ENCODE measurements at places on chromosomes 7 and 10. TPM values are rescaled to one million over a fixed set of nuclear protein-coding genes. Genes with fewer than 3 reads are reported as not detected.

DNA sequence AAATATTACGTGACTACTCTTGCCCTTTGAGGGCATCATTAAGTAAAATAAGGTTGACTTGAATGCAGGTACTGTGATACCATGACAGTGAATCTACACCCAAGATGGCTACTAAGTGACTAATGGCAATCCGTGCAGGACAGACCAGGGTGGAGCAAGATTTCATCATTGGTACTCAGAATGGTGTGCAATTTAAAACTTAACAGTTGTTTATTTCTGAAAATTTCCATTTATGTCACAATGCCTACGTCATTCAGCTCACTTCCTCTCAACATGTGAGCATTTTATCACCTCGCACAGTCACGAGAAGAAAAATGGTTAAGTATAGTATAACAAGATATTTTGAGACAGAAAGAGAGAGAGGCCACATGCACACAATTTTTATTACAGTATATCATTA, 50.3 kb upstream of the MET start:
- no peak for DNase-seq

MCM10 gene
- 4.8 TPM for total RNA-seq

DNA sequence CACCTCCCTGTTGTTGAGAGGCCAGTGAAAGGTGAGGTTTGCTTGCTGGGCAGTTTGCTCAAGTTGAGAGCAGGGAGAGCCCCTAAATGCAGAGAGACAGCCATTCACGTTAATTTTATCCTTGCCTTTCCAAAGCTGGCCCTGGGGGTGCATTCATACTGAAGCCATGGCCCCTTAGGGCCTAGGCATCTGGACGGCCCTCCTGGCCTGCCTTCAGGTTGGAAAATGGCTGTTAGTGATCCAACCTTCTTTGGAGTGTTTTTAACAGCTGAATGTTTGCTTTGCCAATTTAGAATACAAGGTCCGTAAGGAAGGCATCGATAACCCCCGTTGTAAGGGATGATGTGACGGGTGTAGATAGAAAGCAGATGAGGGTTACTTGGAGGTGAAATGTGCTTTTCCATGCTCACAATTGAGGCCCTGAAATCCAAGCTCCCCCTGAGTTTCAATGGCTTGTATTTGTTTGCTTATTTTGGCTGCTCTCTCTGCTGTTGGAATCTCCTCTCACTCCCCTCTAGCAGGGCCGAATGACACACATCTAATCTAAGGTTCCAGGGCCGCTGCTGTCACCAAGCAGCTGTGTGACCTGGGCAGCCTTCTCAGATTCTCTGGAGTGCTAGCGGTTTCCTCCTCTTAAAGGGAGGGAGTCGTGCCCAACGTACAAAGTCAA, 171.6 kb upstream of the MKI67 start:
- peak; percentile 27 for DNase-seq

GIMAP2 gene
- not detected for total RNA-seq

OGA gene
- total RNA-seq = 98.1 TPM

ITPRID1 gene
- not detected for total RNA-seq

DNA sequence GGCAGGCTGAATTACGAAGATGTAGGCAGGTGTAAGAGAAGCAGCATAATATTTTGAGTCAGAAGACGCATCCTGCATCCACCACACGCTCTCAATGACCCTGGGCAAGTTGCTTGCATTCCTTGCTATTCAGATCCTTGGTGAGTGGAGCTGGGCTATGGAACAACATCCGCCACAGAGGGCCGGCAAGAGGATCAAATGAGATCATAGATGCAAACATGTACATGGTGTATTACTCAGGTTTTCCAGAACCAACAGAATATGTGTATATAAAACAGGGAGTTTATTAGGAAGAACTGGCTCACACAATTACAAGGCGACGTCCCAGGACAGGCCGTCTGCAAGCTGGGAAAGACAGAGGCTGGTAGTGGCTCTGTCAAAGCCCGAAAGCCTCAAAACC, 51.5 kb downstream of the ADAM12 start:
- DNase-seq = no peak

OR2A7 gene
- total RNA-seq = not detected

NCOA4 gene
- total RNA-seq = 292 TPM

PPIF gene
- total RNA-seq = 86.6 TPM

ZNF398 gene
- total RNA-seq = 22.1 TPM

- DNase-seq = peak; percentile 90
Observed at GRCh38 chr10:5291501-5292195, 73.1 kb upstream of the UCN3 start.

DNA sequence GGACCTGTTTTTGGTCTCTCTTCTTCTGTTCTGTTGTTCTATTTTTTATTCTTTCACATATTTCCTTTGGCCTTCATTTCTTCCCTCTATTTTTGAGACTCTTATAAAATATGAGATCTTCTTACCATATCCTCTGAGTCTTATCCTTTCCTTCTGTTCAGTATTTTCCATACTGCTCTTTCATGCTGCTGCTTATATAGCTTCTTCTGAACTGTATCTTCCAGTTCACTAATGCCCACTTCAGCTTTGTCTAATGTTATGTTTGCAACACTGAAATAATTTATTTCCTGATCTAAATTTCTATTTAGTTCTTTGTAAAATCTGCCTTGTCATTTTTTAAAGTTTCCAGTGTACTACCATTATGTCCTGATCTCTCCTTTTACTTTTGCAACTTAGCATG, 12.8 kb downstream of the TMEM168 start:
- DNase-seq = no peak

FEZF1 gene
- not detected for total RNA-seq

MEOX2 gene
- total RNA-seq = 0.25 TPM

GRCh38 chr7:42734568-42734967, 177.3 kb downstream of the C7orf25 start:
- no peak for DNase-seq

GIMAP4 gene
- total RNA-seq = 0.24 TPM

GRCh38 chr7:73894733-73895551, 34.0 kb downstream of the TMEM270 start:
- peak; percentile 72 for DNase-seq

GRCh38 chr7:11557627-11558026, 274.4 kb downstream of the THSD7A start:
- DNase-seq = peak; percentile 72

DNA sequence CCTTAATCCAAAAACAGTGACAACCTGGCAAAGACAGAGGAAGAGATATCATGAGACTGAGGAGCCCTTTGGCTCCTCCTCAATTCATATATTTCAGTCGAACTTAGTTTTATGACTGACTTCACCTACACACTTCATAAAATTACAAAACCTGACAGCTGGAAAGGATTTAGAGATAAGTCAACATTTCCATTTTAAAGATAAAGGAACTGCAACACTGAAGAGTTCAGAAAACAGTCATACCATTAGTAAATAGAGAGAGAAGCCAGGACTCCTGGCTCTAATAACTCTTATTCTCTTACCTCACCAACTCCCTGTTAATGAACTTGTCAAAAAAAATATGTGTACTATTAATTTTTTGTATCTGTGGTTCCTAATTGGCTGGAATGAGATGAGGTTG, 141.0 kb upstream of the COL1A2 start:
- no peak for DNase-seq

- no peak for DNase-seq
Observed at GRCh38 chr10:94027197-94027596, 33.5 kb downstream of the PLCE1 start.

DNA sequence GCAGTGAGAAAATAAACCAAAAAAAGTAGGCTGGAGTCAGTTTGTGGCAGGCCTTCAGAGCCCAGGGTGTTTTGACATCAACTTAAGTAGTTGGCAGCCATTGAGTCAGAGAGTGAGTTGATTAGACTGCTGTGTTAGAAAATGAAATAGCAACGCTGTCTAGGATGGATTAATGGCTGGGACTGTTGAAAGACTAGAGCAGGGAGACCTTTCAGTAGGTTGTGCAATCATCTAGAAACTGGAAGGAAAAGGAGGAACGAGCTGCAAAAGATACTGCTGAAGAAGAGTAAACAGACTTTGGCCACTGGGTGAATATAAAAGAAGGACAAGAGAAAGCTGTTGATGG, 28.6 kb upstream of the TRIL start:
- no peak for DNase-seq

DNA sequence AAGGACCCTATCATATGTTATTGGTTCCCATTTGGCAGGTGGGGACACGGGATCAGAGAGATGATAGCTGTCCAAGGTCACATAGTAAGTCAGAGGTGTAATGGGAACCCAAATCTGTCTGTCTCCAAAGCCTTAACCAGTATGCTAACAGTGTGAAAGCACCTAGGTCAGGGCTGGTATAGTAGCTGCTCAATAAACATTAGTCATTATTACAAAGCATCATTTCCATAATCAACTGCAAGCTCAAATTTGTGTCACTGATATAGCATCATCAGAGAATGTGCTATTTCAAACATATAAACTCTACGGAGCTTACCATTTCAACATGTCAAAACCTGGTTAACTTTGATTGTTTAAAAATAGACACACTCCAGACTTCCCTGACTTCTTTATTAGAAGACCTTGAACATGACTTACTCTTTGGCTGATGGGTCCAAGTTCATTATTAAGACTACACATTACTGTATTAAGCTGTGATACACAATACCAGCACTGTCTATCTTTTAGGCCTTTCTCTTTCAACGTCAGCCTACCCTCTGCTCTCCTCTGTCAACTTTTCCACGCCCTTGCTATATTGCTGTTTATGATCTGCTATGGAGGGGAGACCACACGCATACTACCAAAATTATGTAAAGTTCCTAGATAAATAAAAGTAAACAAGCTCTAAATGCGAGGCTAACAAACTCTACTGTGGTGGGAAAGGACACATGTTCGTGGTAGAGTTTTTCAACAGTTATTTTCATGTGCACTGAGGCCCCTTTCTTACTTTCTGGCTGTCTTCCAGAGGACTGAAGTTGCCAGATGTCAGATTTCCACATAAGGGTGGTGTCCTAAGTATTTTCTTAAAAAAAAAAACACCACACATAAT, 33.6 kb downstream of the DNMBP start:
- no peak for DNase-seq

FOXL3 gene
- total RNA-seq = not detected

GRCh38 chr10:63458177-63458576, 7.6 kb downstream of the JMJD1C start:
- DNase-seq = no peak

BTBD16 gene
- not detected for total RNA-seq

GRCh38 chr10:14009371-14010100, 321.2 kb downstream of the FRMD4A start:
- no peak for DNase-seq

GRCh38 chr10:49830846-49831245, 68.7 kb upstream of the OGDHL start:
- DNase-seq = no peak

FAM200A gene
- total RNA-seq = 6.1 TPM

GRCh38 chr7:6422926-6423632, 24.7 kb downstream of the DAGLB start:
- no peak for DNase-seq

DNA sequence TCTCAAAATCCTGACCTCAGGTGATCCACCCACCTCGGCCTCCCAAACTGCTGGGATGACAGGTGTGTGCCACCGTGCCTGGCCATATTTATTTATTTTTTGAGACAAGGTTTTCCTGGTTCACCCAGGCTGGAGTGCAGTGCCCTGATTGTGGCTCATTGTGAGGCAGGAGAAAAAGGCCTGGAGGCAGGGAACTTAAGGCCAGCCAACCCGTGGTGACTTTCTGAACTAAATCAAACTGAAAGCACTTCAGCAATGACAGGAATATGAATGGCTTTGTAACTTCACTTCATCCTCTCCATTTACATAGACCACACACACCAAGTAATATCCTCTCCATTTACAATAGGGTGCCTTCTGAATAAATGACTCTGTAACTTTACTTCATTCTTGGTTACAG, 124.4 kb downstream of the CCDC3 start:
- no peak for DNase-seq

DNA sequence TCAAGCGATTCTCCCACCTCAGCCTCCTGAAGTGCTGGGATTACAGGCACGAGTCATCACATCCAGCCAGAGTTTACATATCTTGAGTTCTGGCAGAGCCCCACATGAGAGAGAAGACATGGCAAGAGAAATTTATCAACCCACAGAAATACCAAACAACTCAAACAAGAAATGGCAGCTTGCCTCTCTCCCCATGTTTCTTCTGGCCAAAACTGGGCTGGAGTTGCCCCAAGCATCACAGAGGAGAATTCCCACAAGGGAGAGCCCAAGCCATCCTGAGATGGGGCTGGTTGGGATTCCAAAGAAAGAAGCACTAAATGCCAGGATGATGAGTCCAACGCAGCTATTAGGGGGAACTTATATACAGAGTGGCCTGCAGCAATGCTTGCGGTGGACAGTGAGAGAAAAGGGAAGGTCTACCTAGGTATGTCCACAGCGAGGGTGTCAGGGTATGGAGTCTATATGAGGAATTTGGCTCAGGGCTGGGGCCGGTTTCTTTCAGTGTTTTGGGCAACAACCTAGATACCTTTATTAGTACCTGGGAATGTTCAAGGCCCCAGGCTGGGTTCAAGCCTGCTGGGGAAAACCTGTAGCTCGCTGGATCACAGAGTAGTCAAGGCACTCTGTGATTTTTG, 14.5 kb upstream of the PAX4 start:
- no peak for DNase-seq

GRCh38 chr7:69418869-69419670, 179.2 kb upstream of the AUTS2 start:
- DNase-seq = no peak

TEX36 gene
- not detected for total RNA-seq

CLEC2L gene
- 0.18 TPM for total RNA-seq

H2BK1 gene
- not detected for total RNA-seq

- DNase-seq = no peak
Observed at GRCh38 chr10:77144656-77145055, 493.0 kb downstream of the KCNMA1 start.

DNA sequence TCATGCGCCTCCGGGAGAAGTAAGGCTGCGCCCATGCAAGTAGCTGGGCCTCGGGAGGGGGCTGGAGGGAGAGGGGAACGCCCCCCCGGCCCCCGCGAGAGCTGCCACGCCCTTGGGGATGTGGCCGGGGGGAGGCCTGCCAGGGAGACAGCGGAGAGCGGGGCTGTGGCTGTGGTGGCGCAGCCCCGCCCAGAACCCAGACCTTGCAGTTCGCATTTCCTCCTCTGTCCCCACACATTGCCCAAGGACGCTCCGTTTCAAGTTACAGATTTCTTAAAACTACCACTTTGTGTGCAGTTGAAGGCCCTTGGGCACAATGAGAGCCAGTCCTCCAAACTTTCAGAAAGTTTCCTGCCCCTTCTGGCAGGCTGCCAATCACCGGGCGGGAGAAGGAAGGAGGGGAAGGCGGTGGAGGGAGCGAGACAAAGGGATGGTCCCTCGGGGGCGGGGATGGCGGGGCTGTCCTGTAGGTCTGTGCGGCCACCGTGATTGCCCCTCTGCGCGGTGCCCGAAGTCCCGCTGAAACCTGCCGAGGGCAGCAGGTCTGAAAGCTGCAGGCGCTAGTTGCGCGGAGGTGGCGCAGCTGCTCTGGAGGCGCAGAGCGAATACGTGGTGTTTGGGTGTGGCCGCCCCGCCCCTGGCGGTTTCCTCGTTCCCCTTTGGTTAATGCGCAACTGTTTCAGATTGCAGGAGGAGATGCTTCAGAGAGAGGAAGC, 2.1 kb downstream of the VIM start:
- DNase-seq = peak; percentile 83

DNA sequence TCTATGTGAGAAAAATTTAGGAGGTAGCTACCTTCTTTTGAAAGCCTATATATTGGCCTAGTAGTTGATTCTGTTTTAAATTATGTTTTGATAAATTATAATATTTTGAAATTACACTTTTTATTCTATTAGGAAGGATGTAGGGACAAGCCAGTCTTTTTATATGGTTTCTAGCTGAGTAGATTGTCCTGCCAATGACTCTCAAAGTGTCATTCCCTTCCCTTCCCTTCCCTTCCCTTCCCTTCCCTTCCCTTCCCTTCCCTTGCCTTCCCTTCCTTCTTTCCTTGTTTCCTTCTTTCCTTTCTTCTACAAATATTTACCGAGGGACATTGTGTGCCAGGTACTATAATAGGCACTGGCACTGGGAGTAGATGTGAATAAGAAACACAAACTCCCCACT, 99.7 kb upstream of the HDAC9 start:
- no peak for DNase-seq
